ENCODE measurements at places on chromosomes 5 and 9.

DNA sequence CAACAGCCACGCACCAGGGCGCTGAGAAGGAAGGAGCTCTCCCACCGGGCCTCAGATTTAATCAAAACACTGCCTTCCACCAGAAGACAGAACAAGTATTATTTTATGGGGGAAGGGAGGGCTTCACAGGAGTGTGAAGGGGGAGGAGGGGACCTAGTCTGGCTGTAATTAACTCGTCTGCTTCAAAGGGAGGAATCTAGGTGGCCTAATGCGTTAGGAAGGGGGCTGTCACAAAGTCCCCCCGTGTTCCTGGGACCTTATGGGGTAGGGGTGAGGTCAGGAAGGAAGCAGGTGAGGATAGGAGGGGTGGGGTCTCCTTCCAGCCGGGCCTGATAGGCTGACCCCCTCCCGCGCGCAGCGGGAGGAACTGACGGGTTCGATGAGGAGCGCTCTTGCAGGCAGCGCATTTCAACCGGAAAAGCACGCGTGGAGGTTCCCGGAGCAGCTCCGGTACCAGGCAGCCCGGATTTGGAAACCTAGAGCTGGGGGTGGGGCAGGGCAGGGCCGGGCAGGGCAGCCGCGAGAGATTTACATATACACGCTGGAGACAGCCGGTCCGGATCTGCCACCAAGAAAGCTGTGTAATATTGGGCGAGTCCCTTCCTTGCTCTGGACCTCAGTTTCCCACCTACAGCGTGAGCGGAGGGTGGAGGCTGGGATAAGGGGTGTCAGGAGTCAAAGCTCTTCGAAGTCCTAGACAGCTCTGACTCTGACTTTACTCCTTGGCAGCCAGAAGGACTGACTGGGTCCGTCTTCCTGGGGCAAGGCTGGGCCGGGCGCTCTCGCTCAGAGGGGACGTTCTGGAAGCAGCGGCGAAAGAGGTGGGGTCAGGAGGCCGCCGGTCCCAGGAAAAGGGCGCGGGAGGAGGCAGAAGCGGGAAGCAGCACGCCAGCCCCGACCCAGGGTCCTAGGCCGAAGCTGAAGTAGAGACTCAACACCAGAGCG lies 1.8 kb downstream of the SHB start:
- DNase-seq: peak; percentile 46

GRCh38 chr9:76697554-76697953 lies 66.7 kb upstream of the PCA3 start:
- no peak for DNase-seq

DNA sequence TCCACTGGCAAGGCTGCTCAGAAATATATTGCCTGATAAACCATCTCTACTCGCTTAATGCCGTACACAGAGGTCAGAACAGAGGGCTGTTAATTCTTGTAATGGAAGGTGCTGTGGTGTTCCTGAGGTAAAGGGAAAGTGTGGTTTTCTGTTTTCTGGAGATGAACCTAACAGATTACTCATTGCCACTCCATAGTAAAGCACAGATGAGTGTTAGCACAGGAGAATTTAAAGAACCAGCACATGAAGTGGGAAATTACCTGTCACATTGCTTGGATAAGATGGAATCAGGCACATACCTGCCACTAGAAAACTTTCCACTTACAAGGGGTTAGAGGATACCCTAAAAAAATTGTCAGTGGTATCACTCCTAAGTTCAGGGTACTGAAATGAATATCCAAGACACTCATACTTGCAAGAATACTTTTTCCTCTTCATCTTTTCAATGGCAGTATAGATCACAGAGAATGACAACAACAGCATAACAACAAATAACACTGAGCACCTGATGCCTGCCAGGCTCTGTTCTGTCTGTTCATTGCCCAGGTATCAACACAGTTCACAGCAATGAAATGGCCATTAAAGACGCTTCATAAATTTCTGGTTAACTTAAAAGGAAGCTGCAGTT lies 152.9 kb upstream of the GNA14 start:
- no peak for DNase-seq

DNA sequence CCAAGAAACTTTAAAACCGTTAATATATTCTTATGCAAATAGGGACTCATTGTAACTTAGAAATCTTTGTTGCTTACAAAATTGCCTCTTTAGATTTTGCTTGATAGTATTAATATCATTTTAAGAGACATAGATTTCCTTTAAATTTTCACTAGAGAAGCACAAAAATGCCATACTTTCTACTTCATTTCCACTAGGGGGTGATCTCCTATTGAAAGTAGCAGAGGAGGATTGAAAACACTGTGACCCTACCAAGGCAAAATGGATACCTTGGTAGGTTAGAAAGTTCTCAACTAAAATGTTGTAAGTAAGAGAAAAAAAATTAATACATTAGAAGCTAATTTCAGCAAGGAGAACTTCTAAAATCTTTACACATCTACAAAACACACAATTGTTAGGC lies 204.9 kb downstream of the CHSY3 start:
- peak; percentile 38 for DNase-seq

GRCh38 chr5:164370841-164371240 lies 865.4 kb downstream of the MAT2B start:
- no peak for DNase-seq

DNA sequence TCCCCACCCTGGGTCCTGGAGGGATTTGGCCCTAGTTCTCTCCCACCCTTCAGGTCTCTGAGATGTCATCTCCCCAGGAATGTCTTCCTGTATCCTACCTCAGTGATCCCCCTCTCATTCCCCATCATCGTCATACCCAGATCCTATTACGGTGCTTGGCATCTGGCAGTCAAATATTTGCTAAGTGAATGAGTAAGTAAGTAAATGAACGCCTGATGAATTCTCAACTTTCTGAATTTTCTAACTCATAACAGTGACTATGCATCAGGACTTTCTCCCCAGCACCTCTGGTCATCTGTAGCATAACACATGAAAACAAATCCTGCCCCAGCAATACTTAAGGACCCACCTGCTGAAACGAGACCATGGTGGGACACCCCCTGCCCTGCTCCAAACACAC lies 244.2 kb downstream of the EBF1 start:
- no peak for DNase-seq

DNA sequence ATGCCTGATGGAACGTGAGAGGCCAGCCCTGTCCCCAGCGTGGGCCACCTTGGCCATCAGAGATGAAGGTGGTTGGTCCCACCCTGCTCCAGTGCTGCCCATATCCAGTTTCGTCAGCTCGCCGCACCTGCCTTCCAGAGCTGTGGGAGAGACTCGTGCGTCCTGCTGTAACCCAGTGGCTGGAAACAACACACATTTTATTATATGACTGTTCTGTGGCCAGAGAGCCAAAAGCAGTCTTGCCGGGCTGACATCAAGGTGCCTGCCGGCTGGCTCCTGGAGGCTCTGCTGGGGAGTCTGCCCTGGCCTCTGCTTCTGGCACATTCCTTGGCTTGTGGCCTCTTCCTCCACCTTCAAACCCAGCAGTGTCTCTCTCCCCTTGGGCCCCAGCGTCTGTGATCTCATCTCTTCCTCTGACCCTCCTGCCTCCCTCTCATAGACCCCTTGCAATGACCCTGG lies 94.7 kb downstream of the RXRA start:
- DNase-seq: no peak

DNA sequence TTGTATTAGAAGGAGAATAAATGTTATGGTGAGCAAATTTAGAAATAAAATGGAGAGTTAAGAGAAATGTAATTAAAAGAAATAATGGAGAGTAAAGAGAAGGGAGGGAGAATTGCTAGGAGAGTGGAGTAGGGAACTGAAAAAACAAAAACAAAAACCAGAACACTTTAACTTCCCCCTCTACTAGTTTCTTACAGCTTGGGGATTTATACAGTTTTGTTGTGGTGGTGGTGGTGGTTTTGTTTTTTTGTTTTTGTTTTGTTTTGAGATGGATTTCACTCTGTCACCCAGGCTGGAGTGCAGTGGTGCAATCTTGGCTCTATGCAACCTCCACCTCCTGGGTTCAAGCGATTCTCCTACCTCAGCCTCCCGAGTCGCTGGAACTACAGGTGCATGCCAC lies 322.4 kb downstream of the TMEM167A start:
- no peak for DNase-seq

DNA sequence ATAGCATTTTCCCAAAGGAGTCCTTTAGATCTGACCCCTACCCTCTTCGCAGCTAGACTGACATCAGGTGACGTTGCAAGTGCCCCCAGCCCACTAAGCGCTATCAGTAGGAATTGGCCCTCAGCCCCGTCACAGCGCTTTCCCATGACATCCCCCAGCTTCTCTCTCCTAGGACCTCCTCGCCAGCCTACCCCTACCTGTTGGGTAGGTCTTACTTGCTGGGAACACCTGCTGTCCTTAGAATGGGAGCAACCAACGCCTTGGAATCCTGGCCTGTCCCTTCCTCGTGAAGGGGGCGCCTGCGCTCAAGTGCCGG lies 584 bp upstream of the PIP5K1B start:
- no peak for DNase-seq

GRCh38 chr5:22088517-22088916 lies 764.6 kb downstream of the CDH12 start:
- DNase-seq: no peak

GRCh38 chr9:35937227-35937626 lies 20.7 kb downstream of the OR2S2 start:
- DNase-seq: no peak

GRCh38 chr9:128495804-128496417 lies 8.6 kb upstream of the GLE1 start:
- no peak for DNase-seq
